ENCODE measurements at places on chromosomes 2 and 18. TPM values are rescaled to one million over a fixed set of nuclear protein-coding genes. Genes with fewer than 3 reads are reported as not detected.

DNA sequence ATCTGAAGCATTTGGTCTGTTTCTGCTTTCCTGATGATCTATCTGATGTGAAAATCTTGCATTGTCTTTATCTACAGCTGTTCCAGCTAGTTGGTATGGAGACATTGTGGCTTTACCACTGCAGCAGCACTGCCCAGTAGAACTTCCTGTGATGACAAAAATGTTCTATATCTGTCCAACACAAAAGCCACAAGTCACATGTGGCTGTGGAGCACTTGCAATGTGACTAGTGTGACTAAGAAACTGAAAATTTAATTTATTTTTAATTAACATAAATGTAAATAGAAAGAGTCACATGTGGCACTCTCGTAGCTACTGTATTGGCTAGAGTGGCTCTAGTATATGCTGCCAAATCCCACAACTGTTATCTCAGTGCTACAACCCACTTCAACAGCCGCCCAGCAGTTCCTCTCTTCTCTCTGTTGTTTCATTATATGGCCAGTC lies 425.7 kb downstream of the SETBP1 start:
- DNase-seq = peak; percentile 56

DNA sequence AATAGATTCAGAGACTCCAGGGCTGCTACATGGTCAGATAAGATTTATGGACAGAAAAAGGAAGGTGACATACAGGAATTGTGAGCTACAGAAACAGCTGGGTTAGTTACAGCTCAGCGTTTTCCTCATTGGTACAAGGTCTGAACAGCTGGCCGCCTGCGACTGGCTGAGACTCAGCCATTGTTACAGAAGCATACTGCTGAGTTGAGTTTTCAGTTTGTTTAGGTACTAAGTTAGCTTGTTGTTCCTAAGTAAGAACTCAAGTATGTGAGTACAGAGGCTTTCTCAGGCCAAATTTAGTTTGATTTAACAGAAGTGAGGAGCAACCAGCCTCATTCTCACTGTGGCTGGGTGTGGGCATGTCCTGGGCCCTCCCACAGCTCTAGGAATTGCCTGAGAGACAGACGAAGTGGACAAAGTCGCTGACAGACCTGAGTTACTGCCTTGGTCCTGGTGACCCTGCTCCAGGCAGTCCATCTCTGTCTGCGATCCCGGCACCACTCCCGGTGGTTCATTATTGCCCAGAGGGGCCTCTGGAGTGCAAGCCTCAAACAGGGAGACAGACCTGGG lies 27.8 kb upstream of the RHOB start:
- DNase-seq = peak; percentile 56

- peak; percentile 42 for DNase-seq
Measured at GRCh38 chr18:9803063-9803697, 82.6 kb upstream of the TXNDC2 start.

DNA sequence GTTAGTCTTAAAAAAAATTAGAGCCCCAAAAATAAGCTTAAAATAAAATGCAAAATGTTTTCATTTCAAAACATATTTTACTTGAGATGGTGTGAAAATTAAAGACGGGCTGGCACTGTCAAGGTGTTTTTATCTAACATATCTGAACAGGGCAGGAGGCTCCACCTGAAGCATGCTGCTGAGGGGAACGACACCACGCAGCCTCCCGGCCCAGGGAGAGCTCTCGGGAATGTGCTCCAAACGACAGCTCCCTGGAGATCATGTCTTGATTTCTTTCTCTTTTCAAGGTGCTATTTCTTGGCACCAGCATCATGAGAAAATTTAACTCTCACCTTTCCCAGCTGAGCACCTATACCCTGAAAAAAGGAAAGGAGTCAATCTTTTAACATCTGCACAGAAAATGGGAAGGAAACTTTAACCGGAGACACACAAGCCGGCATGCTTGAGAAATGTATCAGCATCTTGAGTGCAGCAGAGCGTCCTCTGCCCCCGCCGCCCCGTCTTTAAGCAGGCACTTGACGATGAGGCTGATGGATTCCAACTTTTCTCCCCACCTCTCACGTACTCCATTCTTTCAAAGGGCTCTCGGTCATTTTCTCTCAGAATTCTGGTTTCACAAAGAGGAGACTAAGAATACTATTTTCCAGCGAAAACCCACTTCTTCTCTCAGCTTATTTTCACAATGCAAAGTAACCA lies 56.6 kb downstream of the EIPR1 start:
- DNase-seq = no peak

- no peak for DNase-seq
Measured at GRCh38 chr2:9831670-9832069, 11.6 kb upstream of the TAF1B start.

The DCC gene
- total RNA-seq = 0.09 TPM

The CDK15 gene
- total RNA-seq = 4.5 TPM

The CFC1 gene
- not detected for total RNA-seq

The ABCG5 gene
- total RNA-seq = not detected

The INHA gene
- total RNA-seq = 0.18 TPM

The C18orf54 gene
- 12.7 TPM for total RNA-seq

The CRACDL gene
- not detected for total RNA-seq

The SDC1 gene
- total RNA-seq = 4.6 TPM
